ENCODE measurements at places on chromosomes 2 and 18.

DNA sequence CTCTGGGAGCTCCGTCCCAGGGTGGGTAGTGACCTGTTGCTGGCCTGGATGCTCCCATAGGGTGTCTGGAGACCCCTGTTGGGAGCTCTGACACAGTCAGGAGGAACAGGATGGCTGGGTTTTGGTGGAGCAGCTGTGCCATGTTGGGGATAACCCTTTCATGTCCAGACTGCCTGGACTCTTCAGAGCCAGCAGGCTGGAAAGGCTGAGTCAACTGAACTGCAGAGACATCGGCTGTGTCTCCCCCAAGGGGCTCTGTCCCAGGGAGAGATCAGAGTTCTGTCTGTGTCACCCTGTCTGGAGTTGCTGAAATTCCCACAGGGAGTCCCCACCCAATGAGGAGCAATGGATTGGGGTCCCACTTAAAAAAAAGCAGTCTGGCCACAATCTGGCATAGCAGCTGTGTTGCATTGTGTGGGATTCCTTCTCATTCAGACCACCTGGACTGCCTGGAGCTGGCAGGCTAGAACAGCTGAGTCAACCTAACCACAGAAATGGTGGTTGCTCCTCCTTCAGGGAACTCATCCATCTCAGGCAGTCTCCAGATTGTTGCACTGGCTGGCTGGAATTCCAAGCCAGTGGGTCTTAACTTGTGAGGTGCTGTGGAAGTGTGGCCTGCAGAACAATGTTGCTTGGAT lies 37.2 kb downstream of the AGPS start:
- DNase-seq: peak; percentile 76

DNA sequence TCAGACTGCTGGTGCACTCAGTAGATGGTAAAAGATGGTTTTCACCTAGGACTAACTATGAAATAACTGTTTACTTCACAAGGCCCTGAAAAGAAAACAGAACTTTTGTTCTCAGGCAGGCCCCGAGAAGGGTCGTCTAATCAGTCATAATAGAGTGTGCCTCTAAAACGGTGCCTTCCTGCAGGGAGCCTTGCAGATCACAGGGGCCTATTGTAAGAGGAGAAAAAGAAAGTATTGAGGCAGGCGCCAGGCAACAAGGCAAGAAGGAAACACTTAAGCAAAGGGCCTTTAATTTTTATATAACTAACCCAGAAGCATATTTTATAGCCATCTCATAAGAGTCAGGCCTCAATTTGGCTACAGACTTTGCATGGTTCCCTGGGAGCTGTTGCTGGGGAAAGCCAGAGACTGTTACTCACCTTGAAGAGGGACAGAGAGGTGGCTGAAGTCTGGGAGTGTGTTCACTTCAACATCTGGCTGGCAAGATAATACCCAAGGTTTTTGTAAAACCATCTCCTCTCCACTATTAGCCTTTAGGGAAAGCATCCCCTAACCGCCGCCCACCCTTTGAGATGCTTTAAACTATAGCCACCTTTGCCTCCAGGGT lies 117.1 kb downstream of the PRPF40A start:
- DNase-seq: no peak

- no peak for DNase-seq
Measured at GRCh38 chr18:5425721-5426120, 118.1 kb downstream of the EPB41L3 start.

DNA sequence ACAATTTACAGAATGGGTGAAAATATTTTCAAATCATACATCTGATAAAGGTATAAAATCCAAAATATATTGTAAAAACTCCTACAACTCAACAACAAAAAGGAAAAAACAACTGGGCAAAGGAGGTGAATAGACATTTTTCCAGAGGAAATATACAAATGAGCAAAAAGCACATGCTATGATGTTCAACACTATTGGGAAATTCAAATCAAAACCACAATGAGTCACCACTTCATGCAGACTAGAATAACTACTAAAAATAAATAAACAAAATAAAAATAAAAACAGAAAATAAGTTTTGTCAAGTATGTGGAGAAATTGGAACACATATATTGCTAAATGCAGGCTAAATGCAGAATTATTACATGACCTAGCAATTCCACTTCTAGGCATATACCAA lies 120.9 kb downstream of the FSIP2 start:
- peak; percentile 73 for DNase-seq

GRCh38 chr2:60818272-60818671 lies 62.2 kb downstream of the PAPOLG start:
- peak; percentile 18 for DNase-seq

DNA sequence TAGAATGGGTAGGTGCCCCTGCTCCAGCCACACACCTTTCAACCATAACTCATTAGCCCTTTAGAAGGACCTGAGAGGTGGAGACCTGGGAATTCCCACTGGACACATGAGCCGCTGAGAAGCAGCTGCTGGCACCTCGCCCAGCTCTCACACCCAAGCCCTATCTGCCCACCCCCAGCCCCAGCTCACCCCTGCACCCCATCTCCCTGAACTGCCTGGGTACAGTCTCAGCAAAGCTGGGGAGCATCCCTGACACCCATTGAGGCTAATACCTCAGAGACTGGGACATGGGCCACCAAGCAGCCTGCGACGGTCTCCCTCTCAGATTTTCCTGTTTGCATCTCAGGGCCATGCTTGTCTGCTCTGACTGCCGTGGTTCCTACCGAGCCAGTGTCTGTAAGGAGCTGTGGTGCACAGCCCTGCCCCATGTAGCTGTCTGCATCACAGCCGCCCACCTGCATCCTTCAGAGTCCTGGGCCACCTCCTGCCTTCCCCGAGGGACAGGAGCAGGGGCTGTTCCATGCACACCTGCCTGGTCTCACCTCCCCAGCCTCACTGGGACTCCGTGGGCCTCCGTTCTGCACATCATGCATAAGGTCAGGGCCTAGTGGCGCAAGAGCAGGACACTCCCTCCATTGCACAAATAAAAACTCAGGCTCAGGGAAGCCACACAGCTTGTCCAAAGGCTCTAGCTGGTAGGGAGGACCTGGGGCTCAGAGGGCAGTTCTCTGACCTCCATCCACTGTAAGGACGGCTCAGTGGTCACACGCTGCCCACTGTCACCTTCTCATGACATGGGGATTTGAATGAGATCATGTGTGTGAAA lies 90.0 kb downstream of the SEPTIN10 start:
- DNase-seq: no peak

Data from adipocyte (in vitro differentiated cells).